Stimulated activated CD8-positive, alpha-beta memory T cell treated with anti-CD3 and anti-CD28 coated beads, Interleukin-4, amount 100 ng/mL, for 1 hour (primary cell): ENCODE measurements at places on chromosomes 7 and 10.

- DNase-seq = no peak
Measured at GRCh38 chr10:31186225-31187000, 132.6 kb upstream of the ZEB1 start.

DNA sequence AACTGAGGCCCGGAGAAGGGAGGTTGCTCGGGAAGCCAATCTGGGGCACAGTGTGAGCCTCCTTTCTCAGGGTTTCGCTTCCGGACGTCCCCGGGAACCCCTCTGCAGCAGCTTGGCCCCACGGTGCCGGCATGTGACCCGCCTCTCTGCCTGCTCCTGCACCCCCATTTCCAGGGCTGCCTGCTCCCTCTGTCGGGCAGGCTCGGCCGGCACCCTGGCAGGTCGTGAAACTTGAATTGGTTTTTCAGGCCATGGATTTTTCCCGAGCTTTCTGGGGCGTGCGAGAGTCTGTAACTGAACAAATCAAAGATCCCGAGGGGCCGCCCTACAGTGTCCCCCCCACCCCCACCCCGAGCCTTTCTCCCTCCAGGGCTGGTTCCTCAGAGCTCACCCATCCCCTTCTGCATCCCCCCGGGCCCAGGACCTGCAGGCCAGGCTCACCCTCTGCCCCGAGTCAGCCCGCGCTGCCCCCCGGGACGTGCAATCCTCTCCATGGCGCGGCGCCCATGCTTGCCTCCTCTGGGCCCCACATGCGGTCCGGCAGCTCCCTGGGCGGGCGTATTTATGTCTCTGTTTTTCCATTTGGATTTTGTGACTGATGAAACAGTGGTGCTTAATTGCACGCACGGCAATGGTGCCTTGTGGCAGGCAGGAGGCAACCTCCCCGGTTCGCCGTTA lies 58.1 kb downstream of the UNCX start:
- no peak for DNase-seq

- DNase-seq = no peak
Measured at GRCh38 chr10:6401558-6402348, 178.3 kb downstream of the PRKCQ start.

- DNase-seq = no peak
Measured at GRCh38 chr10:25176421-25176968, 1.7 kb downstream of the GPR158 start.

DNA sequence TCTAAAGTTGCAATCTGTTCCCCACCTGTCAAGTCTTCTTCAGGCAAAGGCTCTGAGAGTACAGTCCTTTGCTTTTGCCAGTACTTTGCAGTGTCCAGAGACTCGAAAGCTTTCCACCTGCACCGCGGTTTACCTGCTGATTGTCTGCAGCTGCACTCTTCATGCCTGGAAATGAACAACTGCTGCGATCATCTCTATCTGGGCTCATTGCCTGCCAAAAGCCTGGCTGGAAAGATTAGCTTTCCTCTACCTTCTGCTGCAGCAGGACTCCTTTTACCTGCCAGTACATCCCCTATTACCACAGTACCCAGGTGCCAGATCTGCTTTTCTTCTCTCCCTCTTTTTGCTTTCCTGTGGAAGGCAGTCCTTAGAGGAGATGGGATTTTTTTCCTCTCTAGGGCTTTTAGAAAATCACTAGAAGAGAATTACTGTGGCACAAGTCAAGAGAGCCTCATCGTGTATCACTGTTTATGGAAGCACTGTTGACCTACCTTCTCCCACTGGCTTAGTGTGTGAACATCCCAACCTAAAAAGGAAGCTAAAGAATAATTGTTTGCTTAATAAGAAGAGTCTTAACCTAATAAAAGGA lies 2.2 kb downstream of the STRIP2 start:
- DNase-seq = no peak

DNA sequence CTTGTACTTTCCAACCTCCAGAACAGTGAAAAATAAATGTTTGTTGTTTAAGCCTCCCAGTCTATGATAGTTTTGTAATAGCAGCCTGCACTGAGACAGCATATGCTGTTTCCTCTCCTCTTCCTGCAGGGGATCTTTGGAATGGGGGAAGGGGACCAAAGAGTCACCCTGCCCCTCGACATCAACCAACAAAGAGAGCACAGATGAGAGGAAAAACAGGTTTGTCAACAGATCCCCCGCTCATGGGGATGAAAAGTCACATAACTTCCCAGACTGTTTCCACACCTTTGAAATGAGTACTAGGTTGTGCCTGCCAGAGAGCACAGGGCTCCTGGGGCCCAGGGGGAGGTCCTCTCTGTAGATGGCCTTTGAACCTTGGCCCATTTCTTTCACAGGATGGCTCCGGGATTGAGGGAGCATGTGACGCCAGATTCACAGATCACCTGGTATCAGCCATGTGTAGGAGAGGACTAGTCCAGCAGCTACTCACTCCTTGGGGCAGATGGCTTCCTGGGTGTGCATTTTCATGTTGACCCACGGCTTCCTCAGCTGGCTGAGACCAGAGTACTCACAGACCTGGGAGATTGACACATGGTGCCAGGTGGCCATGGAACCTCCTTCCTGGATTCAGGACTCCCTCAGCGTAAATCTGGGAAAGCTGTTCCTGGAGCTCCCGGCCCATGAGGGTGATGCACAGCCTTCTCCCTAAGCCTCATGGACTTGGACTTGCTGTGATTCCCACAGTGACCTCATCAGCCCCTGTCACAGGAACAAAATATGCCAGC lies 125.6 kb downstream of the CXCL12 start:
- DNase-seq = no peak

DNA sequence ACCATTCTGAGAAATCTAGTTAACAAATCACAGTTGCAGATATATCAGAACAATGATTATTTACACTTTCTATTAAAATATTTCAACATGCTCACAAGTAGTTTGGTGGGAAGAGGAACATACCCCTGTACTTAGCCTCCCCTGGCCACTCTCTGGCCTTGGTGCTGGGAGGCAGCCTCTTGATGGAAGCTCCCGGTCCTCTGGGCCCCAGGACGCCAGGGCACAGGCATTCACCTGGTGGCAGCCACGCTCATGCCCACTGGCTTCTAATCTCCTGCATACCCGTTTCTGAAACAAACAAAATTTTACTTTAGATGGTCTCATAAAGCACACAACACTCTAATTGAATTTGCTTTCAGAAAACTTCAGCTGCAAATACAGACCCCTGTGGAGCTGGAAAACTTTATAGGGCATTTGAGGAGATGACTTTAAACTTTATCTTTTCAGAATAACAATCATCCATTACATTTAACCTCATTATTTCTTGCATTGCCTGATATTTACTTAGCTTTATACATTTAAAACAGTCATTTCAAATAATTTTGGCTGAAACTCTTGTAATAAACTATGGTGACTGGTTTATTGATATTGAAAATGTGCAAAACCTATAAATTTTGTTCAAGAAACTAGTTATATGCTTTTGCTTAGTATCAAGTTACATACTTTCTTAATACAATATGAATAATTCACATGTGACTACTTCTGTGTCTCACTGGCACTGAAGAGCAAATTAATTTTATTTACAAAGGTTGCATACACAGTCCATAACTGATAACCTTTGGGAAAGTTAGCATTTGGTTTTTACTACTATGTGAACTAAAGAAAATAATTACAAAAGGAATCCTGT lies 30.8 kb downstream of the C10orf143 start:
- no peak for DNase-seq

GRCh38 chr10:45197816-45198485 lies 117.5 kb downstream of the OR13A1 start:
- no peak for DNase-seq

DNA sequence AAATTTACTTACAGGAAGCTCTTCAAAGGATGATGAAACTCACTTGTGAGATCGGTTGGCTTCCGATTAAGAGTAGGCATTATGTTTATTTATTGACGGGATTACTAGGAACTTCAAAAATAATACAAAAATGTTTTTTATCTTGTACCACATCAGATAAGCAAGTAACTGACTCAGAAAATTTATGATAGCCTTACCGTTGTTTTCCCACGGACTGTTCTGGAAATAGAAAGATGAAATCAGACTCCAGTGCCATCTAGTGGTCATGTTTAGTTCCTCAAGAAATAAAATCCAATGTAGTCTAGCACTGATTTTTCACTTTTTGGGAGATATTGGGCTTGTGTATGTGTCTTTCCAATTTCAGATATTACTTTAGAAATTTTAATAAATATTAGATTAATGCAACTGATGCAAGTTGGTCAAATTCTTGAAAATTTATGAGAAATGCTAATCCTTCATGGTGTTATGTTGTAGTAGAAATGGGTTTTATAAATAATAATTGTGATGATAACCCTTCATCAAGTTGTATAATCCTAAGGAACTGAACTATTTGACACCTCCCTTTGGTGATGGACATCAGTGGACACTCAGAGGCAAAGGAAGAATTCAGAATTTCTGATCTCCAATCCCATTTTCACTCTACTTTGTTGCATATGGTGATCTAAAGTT lies 168.8 kb downstream of the TMEM26 start:
- no peak for DNase-seq

- no peak for DNase-seq
Measured at GRCh38 chr10:118272149-118272721, 69.9 kb downstream of the FAM204A start.

- peak; percentile 97 for DNase-seq
Measured at GRCh38 chr7:135662373-135663114, at the start of gene STMP1. Gene STMP1, plus strand, starts transcription at chr7:135662514.

GRCh38 chr7:28207486-28208158 lies 27.0 kb upstream of the JAZF1 start:
- no peak for DNase-seq

DNA sequence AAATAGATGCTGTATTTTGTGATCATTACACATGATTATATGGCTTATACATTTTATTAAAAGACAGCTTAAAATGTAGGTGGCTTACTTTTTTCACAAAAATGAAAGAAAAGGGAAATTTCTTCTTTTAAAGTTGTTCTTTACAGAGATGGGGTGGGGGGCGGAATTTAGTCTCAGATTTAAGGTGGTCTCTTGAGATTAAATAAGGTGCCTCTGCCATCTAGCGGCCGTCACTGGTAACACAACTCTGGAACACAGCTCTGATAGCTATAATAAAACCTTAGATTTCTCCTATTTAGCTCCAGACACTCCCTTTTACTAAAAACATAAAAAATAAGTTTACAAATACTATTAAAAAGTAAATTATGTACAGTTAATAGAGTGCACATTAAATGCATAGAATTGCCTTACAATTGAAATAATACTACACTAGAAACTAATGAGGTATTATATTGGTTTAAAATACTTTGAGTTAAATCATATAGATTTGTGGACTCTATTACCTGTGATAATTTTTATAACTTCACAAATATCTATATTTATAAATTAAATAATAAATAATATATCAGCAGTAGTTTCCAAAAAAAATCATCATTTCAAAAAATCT lies 210.9 kb downstream of the DGKB start:
- DNase-seq = peak; percentile 9

GRCh38 chr7:103771294-103771693 lies 218.2 kb downstream of the RELN start:
- DNase-seq = no peak

DNA sequence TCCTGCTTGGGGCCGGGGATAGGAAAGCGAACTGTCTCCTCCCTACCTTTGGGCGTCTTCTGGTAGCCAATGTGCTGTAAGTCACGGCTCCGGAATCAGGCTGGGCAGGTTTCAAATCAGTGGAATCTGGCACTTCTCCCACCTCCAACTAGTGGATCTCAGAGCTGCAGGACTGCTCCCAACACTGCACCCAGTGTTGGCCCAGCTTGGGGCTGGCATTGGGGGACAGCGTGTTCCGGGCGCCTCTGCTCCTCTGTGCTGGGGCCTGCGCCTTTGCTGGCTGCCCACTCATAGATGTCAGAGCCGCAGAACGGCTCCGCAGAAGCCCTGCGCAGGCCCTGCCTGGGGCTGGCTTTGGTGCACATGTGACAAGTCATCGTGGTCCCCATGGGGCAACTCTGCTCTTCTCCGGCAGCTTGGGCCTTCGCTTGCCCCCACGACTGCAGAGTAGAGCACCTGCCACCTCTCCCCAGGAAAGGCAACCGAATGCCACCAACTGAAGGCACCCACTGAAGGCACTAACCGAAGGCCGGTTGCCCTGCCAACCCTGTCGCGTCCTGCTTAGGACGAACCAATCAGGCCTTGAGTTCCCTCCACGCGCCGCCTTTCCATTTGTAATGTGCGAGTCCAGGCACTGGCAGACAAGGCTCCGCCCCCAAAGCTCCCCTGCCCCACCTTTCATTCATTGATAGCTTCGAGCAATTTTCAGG lies 85.5 kb upstream of the ABI1 start:
- DNase-seq = no peak

GRCh38 chr10:70926226-70927000 lies 38.0 kb upstream of the PCBD1 start:
- DNase-seq = no peak

GRCh38 chr7:129502708-129503685 lies 666 bp downstream of the SMKR1 start:
- no peak for DNase-seq

- DNase-seq = no peak
Measured at GRCh38 chr7:2644562-2645273, 12.9 kb downstream of the TTYH3 start.

- DNase-seq = no peak
Measured at GRCh38 chr7:122198581-122198980, 54.5 kb upstream of the AASS start.

DNA sequence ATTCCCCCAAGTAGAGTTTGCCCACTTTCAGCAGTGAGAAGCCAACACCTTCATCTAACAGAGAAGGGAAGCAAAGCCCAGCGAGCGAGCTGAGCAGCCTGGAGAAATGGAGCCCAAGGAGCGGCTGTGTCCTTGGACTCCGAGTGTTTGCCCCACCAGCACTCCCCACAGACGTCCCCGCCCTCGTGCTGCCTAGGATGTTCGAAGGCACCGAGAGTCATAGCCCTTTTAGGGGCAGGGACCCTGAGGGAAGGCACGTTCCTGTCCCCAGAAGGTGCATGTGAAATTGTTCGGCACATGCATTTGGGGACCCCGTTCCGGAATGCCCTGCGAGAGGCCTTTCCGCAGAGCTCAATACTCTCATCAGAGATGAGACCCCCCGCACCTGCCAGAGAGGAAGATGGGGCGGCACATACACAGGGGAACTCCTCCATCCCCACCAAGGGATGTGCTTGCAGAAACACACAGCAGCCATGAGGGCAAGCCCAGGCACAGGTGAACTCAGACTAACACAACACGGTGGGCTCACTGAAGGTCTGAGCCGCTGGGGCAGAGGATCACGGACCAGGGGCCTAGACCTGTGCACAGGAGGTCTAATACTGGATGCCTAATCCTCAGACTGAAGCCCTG lies 131.0 kb downstream of the DLG5 start:
- no peak for DNase-seq
